ENCODE measurements at places on chromosomes 12 and 14.

- no peak for DNase-seq
These were observed 5.7 kb downstream of the METTL25 start for GRCh38 chr12:82363990-82364389.

DNA sequence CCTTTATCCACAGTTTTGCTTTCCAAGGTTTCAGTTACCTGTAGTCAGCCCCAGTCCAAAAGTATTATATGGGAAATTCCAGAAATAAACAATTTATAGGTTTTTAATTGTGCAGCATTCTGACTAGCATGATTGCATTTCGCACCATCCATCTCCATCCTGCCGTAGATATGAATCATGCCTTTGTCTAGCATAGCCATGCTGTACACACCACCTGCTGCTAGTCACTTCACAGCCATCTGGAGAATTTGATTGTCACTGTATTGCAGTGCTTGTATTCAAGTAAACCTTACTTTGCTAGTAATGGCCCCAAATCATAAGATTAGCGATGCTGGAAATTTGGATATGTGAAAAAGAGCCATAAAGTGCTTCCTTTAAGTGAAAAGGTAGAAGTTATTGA, 36.0 kb downstream of the MUCL1 start:
- no peak for DNase-seq

DNA sequence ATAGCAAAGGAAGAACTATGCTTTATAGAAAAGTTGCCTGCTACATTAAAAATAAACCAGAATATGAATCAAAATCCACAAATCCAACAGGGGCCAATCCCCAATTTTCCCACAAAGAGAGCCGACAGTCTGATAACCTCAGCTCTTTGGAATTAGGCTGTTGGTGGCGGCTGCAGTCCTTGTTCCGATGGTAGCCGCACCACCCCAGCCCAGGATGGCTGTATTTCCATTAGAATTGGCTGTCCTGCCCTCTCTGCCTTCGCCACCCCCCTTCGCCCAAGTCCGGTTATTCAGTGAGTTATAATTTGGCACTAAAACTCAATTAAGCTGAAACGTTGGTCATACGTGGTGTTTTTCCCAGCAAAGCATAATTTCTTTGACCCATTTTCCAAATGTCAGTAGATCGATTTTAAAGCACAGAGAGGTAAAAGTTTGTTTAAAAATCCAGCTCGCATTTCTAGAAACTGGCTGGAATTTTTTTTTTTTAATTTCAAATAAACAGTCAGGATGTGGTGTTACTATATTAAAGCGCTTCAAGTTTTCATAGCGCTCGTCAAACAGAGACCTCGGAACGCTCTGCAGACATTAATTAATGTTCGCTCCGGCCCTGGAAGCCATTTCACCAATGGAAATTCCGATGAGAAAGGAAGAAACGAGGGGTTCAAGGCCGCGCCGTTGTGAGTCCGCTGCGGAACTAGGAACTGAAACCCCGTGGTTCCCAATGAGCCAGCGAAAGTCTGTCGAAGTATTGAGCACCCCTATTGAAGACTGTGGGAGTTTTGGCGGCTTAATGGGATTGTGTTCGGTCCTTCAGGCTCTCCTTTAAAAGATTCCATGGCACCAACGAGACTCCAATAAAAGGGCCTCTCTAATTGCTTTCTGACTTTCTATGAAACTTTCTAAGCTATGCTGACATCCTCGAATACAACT, 104.8 kb upstream of the DIO3 start:
- peak; percentile 75 for DNase-seq

GRCh38 chr12:5796171-5796958, 148.7 kb downstream of the ANO2 start:
- DNase-seq: peak; percentile 81

GRCh38 chr12:27331927-27332324, 710 bp upstream of the BMAL2 start:
- DNase-seq: no peak

- DNase-seq: peak; percentile 68
These were observed 58.7 kb downstream of the TESC start for GRCh38 chr12:117040496-117040895.

DNA sequence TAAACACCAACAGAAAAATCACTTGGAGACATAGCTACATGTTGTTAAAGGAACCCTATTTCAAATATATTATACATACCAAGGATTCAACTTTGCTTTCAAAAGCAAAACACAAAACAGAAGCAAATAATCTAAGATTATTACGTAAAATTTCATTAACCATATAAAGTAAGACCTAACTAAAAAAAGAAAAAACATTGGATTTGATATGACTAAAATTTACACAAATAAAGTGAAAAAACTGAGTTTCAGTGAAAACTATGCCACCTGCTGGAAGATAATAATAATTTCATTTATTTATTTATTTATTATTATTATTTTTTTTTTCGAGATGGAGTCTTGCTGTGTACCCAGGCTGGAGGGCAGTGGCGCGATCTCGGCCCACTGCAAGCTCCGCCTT, 45.2 kb downstream of the WDHD1 start:
- DNase-seq: no peak

- no peak for DNase-seq
These were observed 82.1 kb upstream of the FSCB start for GRCh38 chr14:44589180-44589579.

DNA sequence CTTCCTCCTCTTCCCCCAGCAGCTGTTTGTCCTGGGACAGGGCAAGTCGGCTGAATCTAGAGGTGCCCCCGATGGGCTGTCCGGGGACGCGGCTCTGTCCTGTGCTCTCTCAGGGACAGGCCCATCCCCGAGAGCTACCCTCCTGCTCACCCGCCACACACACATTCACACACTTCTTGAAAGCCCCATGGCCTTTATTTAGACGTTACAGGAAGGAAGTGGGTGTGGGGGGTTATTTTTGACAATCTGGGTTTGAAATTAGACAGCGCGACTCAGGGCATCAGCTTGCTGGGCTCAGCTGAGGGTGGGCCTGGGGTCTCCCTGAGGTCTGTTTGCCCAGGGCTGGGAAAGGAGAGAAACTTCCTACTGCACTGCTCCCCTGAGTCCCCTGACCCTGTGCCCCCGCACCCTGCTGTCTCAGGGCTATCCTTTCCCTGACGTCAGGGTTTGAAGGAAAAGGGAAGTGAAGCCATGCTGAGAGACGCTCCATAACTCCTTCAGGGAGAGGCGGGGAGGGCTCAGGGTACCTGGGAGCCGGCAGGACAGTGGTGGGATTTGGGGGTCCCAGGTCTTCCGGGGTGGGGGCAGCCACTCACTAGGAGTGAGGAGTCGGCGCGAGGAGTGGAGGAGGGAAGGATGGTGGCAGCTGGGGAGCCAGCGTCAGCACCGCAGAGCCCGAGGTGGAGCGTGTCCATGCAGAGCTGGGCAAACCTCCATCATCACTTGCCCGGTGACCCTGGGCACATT, 8.1 kb downstream of the PTPN6 start:
- peak; percentile 43 for DNase-seq

- DNase-seq: no peak
These were observed 133.5 kb upstream of the HIF1A start for GRCh38 chr14:61561657-61562276.

GRCh38 chr12:32104572-32105355, 1.9 kb upstream of the BICD1 start:
- no peak for DNase-seq

- DNase-seq: no peak
These were observed 193.3 kb upstream of the KRR1 start for GRCh38 chr12:75704664-75705063.

- DNase-seq: no peak
These were observed 3.8 kb downstream of the ATF7IP start for GRCh38 chr12:14369311-14369710.

DNA sequence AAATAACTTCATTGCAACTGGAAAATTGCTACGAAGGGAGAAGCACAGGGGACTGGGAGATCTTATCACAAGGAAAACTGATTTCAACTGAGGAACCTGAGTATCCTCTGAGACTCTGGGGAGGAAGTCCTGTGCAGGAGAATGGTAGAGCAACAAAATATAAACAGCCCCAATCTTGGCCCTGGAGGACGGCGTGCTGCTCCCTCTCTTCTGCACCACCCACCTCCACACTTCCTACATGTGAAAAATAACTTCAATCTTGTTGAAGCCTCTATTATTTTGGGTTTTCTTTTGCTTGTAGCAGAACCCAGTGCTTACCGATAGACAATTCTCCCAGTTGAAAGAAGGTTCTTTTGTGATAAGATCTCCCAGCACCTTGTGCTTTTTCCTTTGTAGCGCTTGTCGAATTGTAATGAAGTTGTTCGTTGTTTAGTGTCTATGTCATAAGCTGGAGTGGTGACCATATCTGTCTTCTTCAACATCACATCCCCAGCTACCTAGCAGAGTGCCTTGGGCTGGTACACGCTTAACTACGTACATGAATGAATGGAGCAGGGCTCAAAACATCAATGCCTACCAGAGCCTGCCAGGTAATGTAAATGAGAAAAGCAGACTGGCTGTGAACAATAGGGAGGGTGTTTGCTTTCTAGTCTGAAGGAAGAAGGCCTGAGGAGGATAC, 2.8 kb upstream of the CD4 start:
- DNase-seq: peak; percentile 48

DNA sequence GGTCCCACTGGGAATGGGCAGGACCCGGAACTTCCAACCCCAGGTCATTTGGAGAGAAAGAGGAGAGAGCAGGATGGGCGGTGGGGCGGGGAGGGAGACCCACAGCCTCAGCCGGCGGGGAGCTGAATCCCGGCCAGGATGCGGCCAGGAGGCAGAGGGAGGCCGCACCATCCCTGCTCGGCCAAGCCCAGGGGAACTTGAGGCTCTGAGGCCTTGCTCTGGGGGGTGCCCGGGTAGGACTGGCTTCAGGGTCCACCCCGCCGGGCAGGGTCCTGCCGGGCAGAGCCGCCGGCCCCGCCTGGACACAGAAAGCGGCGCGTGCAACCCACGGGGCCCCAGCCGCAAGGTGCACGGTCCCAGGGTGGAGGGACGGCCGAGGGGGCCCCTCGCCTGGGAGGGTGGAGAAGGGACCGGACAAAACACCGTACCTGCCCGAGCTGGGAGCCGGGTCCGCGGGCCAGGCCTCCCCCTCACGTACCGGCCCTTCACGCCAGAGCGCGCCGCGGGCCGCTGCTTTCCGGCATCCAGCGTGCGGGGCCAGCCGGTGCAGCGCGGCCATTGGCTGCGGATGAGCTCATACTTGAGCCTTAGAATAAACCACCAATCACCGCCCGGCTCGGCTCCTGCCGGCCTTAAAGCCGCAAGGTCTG, at the start of gene RPS6KL1:
RPS6KL1 (minus strand) TSS at position 509 of the 650 bp plus-strand sequence. CDS start 1,719 bp downstream, outside the sequence.
- DNase-seq: peak; percentile 99

GRCh38 chr14:72758420-72758819, 135.5 kb downstream of the DPF3 start:
- peak; percentile 51 for DNase-seq

DNA sequence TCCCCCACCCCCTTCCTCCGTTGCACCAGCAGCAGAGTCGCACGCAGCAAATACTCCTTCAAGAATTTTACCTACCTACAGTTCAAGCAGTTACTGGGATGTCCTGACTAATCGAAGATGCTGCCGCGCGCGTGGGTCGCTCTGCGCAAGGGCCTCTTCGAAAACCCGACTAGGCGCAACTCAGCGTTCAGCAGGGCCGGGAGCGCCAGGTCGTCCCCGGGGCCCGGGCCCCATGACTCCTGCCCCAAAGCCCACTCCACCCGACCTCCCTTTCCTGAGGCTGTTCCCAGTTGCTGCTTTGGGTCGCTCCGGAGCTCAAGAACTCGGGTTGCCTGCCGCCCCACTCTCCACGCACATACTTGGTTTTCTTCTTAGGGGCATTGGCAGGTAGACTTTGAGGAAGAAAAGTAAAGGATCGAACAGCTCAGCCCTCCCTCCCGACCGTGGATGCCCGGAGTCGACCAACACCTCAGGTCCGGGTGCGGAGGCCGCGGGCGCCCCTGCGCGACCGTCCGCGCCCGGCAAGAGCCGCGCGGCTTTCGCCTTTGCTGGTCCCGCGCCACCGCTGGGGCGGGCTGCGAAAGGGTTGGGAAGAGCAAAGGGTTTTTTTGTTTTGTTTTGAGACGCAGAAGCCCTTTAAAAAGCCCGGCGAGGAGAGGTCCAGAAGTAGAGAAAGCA, 1.9 kb downstream of the BMP4 start:
- DNase-seq: peak; percentile 70

GRCh38 chr12:22935501-22935900, 310.5 kb downstream of the ETNK1 start:
- no peak for DNase-seq

GRCh38 chr12:13340149-13340548, 143.6 kb downstream of the EMP1 start:
- DNase-seq: no peak

DNA sequence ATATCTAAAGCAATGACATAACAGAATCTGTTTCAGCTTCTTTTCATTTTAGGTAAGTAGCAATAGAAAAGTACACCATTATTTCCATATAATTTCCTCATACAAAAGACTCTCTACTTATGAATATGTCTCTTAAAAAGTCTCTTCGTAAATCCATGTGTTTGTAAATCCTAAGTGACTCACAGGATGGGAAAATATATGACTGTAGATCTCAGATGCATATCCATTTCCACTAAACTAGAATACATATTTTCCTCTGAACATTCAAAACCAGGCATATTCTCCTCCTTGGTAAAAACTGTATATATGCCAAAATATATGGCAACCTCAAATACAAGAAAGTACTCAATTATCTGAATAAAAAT, 93.6 kb downstream of the TXNDC16 start:
- no peak for DNase-seq

DNA sequence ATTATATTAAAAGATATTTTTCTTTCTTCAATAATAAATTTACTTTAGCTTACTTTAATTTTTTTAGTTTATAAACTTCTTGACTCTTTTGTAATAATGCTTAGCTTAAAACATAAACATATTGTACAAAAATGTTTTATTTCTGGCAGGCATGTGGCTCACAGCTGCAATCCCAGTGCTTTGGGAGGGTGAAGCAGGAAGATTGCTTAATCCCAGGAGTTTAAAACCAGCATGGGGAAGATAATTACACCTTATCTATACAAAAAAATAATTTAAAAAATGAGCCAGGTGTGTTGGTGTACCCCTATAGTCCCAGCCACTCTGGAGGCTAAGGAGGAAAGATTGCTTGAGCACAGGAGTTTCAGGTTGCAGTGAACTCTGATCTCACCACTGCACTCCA, 120.7 kb downstream of the GPHN start:
- no peak for DNase-seq

Data from H7 (cell line).